ENCODE measurements at places on chromosomes 7 and 10.

GRCh38 chr10:94069884-94070283 is 76.2 kb downstream of the PLCE1 start:
- DNase-seq: no peak

DNA sequence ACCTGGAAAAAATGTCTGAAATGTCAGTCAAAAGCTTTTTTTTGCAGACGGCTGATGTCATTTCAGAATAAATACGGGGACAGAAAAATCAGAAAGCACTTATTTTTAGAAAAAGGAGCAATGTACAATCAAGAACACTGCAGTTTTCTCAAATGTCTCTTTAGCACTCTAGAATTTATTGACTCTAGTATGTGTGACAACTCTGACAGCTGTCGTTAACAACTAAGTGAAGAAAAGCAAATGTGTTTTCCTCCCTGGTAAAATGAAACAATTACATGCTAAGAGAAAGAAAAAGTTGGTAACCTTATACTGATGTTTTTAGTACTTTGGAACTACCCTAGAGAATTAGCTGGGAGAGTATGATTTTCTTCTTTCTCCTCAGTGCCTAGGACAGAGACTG is 497.4 kb downstream of the GRM8 start:
- DNase-seq: no peak

DNA sequence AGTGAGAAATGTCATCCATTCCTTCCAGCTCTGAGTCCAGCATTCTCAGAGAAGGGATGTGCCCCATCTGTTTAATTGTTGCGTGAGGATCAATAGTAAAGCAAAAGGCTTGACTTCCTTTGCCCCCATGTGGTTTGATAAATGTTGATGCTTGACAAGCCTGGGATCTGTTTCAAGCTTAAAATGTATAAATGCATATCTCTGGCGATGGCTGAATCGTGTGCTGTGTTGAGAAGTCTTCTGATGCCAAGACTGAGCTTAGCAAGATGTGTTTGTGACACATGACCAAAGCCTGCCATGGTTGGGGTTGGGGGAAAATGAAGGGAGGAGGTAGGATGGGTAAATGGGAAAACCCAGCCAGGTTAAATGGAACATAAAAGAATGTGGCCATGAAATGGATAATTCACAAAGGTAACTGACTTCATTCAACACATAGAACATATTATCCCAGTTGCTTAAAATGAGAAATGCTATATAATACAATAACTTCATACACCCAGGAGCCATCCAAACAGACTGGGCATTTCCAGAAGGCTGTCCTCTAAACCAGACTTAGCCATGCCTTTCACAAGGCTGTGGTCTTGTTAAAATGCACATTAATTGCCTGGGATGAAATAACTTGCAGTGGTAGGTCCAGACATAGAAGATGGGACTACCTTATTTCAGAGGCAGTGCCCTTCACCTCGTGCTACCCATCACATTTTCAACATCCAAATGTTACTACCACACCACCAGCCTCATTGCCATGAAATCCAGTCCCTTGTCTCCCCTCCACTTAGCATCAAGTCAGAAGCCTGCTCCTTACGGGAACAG is 147.3 kb upstream of the PDE1C start:
- no peak for DNase-seq

DNA sequence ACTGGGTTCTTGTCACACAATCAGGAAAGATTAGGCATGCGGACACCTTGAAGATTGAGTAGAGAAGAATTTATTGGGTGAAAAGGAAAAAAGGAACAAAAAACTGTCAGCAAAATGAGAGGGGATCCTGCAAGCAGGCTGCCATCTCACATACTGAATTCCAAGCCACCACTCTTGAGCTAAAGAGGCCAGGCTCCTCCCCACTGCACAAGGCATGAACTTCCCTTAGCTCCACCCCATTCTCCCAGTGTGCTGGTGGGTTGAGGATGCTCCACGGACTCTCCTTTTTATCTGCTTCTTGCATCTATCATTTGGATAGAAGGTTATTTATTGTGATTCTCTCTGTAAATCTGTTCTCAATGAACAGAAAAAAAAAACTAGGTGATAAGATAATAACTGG is 79.6 kb downstream of the ANKRD7 start:
- DNase-seq: no peak

DNA sequence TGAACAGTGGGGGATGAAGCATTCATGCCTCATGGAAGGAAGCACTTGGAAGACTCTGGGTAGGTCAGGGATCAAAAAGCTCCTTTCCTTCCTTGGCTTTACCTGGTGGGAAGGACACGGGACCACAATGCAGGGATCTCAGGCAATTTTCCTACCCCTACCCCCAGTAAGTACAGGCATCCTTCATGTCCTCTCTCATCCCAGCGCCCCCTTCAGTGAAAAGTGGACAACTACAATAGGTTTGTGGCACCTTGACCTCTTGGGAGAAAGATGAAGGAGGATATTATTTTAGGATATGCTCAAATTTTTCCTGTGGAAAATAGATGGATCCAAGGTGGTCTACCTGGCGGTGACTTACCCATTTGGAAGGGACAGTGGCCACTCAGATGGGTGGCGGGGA is 16.5 kb downstream of the AFAP1L2 start:
- no peak for DNase-seq

DNA sequence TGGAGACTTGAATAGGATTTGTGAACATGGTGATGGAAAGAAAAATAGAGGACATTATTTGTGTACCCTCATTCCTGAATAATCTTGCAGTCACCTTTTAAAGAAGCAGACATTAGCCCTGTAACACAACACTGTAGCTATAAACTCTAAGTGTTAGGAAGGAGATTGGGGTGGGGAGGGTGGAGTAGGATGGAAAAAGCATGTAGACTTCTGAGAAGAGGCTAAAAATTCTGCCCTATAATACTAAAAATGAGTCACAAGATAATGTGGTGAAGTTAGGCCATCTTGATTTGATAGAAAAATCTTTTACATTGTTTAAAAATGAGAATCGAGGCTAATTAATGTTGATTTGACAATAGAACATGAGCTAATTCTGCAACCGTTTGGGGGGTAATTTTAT is 128.8 kb downstream of the LCOR start:
- DNase-seq: no peak

DNA sequence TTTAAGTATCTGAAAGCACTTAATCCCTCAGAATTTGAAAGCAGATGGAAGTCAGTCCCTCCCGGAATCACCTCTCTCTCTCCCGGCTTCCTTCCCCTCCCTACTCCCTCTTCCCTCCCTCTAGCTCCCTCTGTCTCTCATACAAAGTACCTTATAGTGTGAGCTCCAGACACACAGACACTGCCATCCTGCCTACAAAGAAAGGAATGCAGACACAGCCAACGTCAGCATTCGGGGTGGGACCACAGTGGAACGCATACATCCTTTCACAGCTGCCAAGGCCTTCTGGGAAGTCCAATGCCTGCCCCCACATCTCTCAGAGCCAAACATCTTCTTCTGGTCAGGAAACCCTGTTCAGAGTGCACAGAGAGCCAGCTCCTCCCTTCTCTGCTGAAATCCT is 9.3 kb downstream of the NOD1 start:
- no peak for DNase-seq

- no peak for DNase-seq
Observed at GRCh38 chr7:7701527-7701926, 16.9 kb downstream of the RPA3 start.

All from liver (tissue), 10 donors.